ENCODE measurements at places on chromosomes 5 and 9.

GRCh38 chr5:42950456-42951292 is 89.4 kb downstream of the ANXA2R start:
- peak; percentile 99 for DNase-seq

- peak; percentile 89 for DNase-seq
Measured at GRCh38 chr5:77390795-77391194, 101.3 kb downstream of the WDR41 start.

GRCh38 chr9:72537011-72537545 is 15.7 kb downstream of the TMC1 start:
- DNase-seq = peak; percentile 61

GRCh38 chr9:5631026-5631425 is 2.1 kb downstream of the RIC1 start:
- peak; percentile 64 for DNase-seq

- DNase-seq = no peak
Measured at GRCh38 chr5:127423173-127423798, 94.2 kb upstream of the PRRC1 start.

- DNase-seq = no peak
Measured at GRCh38 chr5:181205761-181206649, 1.0 kb upstream of the TRIM7 start.

DNA sequence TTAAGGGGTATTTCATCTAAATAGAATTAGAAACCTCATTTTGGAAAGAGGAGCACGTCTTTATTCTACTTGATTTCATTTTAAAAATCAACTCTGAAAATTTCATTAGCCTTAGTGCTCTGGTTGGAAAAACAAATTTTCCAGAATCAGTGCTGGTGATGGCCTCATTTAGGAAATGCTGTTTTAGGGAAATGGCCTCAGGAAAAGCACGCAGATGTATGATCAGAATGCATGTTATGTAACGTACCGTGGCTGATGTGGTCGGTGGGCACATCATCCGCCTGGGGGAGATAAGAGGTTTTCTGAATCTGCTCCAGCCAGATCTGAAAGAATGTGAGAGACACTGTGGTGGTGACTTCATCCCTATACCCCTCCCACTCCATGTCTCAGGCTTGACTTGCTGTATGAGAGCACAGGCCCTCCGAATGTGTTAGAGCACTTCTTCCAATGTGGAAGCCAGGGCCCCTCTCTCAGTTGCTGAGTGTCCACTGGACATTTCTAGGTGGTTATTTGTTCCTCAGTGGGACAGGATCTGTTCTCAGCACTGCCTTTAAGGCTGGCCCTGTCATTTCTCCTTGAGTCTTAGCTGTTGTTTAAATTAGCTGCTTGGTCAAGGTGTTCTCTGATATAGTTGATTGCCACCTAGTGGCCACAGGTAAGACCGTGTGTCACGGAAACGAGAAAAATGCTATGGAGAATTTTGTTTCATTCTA is 96.5 kb downstream of the ARHGAP26 start:
- peak; percentile 67 for DNase-seq

DNA sequence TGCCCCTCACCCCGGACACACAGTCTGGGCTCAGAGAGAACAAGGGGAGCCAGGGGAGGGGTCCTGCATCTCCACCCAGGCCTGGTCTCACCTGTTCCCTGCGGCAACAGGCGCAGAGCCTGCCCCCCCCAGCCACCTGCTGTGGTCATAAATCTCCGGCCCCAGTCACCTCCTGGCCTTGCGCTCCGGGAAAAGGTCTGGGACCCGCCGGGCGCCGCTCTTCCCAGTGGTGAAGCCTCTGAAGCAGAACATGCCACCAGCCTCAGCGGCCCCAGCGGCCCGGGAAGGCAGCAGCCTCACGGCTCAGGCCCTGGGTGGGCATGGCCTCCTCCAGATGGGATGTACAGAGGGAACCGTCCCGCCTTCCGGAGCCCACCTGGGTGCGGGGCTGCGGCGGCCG is 20.6 kb downstream of the NOTCH1 start:
- DNase-seq = no peak

- peak; percentile 5 for DNase-seq
Measured at GRCh38 chr5:41176952-41177351, 36.4 kb downstream of the C6 start.

All from AG10803 (cell line).